ENCODE measurements at places on chromosomes 1 and 21.

DNA sequence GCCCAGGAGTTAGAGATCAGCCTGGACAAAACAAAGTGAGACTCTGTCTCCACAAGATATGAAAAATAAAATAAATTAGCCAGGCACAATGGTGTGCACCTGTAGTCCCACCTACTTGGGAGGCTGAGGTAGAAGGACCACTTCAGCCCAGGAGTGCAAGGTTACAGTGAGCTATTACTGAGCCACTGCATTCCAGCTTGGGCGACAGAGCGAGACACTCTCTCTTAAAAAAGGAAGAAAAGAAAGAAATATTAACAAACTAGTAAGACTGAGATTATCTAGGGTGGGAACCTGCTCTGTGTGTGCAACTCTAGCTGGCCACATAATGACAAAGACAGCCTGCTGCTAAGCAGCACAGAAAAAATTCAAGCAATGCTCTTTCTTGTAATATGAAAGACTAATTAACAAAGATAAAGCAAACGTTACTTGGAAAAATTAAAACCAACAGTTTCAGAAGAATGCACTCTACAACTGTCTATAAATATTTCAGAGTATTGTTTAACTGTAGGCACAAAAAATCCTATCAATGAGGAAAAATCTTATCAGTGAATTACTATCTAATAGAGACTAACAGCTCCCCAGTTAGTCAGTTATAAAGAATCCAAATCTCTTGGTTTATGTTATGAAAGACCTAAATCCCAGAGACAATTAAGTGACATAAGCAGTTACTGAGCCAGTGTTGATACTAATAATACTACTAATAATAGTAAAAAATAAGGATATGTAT, 74.5 kb downstream of the ENAH start:
- DNase-seq, result no peak

- no peak for DNase-seq
Observed at GRCh38 chr1:236163463-236164153, 21.3 kb downstream of the GPR137B start.

DNA sequence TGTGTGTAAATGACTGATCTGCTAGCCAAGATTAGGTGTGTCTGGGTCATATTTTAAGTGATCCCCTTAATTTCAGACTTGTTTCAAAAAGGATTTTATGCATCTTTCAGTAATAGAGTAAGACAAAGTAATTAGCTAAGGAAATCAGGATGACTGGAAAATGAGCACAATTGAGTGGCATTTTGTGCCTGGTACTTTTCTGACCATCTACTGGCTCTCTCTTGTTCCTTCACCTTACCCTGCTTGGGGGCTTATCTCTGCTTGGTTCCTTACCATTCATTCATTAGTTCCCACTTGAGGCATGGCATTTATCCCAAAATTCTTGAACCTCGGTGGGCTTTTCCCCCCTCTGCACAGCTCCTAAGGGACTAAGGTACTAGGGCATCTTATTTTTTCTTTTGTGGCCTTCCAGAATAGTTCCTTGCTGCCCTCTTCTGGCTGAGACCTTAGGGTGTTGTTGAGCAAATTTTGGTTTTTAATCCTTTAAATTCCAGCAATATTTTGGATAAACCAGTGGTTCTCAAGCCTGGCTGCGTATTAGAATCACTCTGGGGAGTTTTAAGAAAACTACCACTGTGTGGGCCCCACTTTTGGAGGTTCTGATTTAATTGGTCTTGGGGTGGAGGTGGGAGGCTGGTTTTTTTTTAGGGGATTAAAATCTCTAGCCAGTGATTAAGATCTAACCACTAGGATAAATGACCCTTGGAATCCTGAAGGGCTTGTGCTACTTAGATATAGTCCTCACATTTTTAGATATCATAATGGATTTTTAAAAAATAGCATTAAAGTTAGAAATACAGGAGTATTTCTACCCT, 50.8 kb downstream of the HS2ST1 start:
- peak; percentile 59 for DNase-seq

DNA sequence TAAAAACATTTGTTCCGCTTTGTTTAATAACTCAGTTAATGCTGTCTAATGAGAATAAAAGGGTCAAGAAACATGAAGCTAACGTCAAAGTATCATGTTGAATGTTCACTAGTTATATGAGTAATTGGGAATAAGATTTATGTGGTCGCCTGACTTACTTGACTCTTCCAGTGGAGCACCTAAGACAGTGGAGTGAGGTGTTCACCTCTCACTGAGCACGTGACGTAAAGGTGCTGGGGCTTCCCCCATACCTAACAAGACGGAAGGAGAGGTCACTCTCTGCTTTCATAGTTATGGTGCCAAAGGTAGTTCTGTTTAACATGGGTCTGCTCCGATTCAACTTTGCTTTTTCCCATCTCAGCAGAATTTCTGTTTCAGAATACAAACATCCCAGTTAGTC, 686 bp downstream of the KMO start:
- no peak for DNase-seq

- no peak for DNase-seq
Observed at GRCh38 chr21:35926003-35926740, 134.2 kb downstream of the SETD4 start.

DNA sequence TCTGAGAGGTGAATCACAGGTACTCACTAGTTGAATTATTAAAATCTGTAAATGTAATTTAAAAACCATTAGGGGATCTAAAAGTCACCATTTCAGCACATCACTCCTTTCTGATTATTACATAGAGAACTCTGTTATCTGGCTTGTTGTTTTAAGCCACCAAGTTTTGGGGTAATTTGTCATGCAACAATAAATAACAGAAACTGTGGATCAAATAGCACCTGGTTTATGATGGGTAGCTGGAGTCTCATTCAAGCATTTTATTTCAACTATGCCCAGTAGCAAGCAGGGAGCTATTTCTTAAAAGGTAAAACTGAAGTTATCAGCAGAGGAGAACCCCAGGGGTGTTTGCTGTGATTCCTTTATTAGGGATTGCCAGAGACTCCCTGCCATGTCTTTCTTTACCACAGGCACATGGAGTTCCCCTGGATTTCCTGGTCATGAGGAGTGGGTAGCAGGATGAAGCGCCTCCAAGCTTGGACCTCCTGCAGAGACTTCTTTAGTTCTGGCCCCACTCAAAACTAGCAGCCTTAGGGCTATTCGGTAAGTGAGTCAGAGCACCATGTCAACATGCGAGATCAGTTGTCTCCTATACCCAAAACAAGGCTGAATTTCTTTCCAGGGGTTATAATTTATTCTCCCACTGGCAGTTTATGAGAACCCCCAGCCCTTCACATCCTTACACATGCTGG, 179.2 kb downstream of the GIPC2 start:
- no peak for DNase-seq

- no peak for DNase-seq
Observed at GRCh38 chr1:245999697-246000637, 507.1 kb downstream of the SMYD3 start.

DNA sequence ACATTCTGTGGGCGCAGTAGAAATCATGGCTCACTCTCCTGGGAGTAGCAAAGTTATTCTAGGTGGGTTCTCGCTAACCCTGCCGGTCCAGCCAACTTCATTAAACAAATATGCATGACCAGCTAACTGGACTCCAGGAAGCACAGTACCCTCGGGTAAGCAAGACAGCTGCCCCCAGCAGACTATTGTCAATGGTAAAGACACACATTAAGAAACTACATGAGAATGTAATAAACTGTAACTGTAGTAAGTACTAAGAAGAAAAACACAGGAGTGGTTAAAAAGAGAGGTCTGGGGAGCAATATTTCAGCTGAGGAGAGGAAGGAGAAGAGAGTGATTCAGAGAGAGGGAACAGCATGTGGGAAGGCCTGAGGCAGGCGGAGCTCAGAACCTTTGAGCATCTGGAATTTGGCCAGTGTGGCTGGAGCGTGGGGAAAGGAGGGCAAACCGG, 7.4 kb downstream of the SLC2A5 start:
- no peak for DNase-seq

DNA sequence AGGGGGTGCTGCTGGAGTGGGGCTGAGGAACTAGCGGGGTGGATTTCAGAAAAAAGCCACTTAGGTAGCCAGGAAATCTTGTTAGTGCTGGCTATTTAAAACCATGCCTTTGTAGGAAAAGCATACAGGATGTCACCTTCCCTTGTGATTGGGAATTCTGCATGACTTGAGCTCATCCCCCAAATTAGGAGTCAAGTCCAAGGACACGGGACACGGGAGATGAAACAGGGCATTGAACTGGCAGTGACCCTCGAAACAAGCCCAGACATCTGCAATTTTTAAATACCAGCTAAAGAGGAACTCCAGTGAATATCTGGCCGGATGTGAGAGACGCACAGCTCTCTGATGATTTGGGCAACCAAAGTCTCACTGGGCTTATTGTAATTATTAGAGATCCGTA, 32.8 kb downstream of the C2CD2 start:
- DNase-seq, result peak; percentile 55
